ENCODE measurements at places on chromosomes 5 and 9.
A peak's percentile ranks its signal among the peaks of the same experiment; 100 is the strongest.

- peak; percentile 91 for DNase-seq
Measured at GRCh38 chr9:107251756-107252322, 31.2 kb upstream of the RAD23B start.

DNA sequence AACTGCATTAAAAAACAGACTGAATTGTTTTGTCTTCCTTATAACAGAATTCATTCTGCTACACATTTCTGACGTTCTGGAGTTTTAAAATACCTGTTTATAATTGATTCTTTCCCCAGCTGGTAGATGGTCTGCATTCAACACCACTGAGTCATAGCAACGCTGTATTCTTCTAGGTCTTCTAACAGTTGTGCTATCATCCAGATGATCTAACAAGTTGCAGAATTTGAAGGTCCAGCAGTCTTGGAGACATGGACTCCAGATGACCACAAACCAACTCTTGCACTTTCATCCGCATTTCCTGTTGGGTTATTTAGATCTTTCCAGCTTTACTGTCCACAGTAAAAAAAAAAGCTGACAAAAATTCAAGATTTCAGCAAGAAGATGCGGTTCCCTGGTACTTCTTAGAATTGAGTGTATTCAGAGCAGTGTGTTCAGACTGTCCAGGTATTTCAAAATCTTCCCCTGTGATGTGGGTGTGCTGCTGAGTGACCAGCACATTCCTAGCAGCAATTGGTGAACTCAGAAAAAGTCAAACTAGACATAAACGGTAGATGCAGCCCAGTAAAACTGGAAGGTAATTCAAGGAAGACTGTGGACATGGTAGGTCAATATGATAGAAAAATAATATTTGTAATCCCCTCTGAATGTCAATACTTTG lies 50.2 kb downstream of the CSNK1A1 start:
- peak; percentile 91 for DNase-seq

GRCh38 chr9:106291786-106292185 lies 571.2 kb upstream of the ZNF462 start:
- no peak for DNase-seq

GRCh38 chr5:2998106-2998505 lies 246.6 kb upstream of the IRX2 start:
- no peak for DNase-seq

GRCh38 chr5:157049605-157050004 lies 9.3 kb downstream of the HAVCR1 start:
- peak; percentile 55 for DNase-seq

- no peak for DNase-seq
Measured at GRCh38 chr5:81300921-81301270, 491 bp upstream of the ZCCHC9 start.

GRCh38 chr5:150035139-150035895 lies 34.8 kb downstream of the HMGXB3 start:
- DNase-seq: no peak

GRCh38 chr5:78647351-78647818 lies 1.2 kb downstream of the LHFPL2 start:
- peak; percentile 49 for DNase-seq

DNA sequence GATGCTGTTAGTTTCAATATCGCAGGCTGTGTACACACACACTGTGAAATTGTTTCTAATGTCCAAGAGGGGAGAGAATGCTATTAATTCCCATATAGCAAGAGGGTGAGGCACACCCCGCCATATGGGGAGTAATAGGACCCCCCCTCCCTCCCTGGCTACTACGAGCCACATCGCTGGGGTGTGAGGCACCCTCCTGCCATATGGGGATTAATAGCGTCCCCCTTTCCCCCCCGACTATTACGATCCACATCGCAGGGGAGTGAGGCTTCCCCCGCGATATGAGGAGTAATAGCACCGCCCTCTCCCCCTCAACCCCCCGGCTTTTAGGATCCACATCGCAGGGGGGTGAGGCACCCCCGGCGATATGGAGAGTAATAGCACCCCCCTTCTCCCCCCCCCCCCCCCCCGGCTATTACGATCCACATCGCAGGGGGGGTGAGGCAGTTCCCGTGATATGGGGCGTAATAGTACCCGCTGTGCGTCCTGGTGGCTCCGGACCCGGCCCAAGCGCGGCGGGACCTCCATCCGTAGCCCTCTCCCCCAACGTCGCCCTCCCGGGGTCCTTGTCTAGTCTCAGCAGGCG lies 494 bp upstream of the STK32A start:
- no peak for DNase-seq

- no peak for DNase-seq
Measured at GRCh38 chr9:29066141-29066640, 1492.9 kb upstream of the C9orf72 start.

GRCh38 chr9:109312783-109313182 lies 8.1 kb downstream of the EPB41L4B start:
- DNase-seq: no peak

Measured in fibroblast of villous mesenchyme (primary cell).